ENCODE measurements at places on chromosomes 4 and X.

DNA sequence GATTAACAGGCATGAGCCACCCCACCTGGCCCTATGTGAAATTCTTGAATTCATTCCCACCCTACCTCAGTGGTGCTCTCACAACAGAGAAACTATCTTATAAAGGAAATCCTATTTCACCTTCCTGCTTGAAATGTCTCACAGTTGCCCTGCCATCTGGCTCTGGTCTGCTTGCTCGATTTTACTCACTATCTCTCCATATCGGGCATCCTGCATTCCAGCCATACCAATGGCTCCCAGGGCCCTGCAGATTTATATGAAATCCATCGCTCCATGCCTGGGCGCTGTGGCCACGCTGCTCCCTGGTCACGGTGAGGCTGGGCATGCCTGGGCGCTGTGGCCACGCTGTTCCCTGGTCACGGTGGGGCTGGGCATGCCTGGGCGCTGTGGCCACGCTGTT is 15.8 kb downstream of the SORBS2 start:
- no peak for DNase-seq

GRCh38 chrX:13198056-13198761 is 121.6 kb downstream of the ATXN3L start:
- peak; percentile 5 for DNase-seq

- DNase-seq = no peak
These were observed 30.8 kb upstream of the NDP start for GRCh38 chrX:44003975-44004374.

- no peak for DNase-seq
These were observed 20.8 kb downstream of the IRF2 start for GRCh38 chr4:184453365-184454160.

DNA sequence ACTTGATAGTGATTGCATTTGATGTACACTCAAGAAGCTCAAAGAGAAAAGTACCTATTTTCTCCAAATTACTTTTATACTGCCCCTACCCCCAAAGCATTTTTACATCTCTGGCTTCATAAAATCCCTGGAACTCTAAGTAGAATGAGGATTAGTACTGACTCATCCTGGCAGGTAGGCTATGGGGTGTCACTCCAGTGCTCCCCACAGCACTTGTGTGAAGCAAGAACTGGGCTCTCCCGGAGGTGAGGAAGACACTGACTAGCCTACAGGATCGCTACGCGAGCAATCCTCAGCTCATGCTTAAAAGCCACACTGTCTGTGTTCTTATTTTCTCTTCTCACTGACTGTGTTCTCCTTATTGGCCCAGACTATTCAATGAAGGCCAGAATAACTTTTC is 90.4 kb upstream of the NDP start:
- no peak for DNase-seq

DNA sequence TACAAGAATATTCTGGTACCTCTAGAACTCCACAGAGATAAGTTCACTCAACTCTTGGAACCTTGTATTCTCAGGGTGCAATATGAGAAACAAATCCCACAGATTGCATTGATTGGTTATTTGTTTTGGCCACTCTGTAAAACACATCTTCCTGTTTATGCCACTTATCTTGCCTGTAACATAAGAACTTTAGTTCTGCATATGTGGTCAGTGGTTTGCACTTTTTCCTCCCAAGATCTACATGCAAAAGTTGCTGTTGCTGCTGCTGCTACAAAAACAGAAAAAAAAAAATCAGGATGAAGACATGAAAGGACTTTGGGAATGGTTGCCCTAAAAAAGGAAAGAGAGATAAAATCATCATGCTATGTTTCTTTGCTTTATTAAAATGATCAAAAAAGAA is 9.6 kb downstream of the ODAPH start:
- DNase-seq = no peak

DNA sequence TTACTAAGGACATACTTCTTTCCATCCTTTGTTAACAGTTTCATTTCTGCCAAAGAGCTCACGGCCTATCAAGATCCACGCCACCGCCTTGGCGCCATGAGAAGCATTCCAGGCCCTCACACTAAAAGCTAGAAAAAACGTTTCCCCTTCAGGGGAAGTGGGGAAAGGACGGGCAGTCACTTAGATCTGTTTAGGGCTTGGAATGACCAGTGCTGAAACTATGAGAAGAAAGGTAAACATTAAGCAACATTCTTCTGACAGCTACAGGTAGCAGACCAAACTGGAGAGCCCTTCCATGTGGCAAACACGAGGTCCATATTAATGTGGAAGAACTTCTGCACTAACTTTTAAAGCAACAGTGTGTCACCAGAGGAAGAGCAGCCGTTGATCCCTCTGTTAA is 146.7 kb downstream of the SH3KBP1 start:
- no peak for DNase-seq

DNA sequence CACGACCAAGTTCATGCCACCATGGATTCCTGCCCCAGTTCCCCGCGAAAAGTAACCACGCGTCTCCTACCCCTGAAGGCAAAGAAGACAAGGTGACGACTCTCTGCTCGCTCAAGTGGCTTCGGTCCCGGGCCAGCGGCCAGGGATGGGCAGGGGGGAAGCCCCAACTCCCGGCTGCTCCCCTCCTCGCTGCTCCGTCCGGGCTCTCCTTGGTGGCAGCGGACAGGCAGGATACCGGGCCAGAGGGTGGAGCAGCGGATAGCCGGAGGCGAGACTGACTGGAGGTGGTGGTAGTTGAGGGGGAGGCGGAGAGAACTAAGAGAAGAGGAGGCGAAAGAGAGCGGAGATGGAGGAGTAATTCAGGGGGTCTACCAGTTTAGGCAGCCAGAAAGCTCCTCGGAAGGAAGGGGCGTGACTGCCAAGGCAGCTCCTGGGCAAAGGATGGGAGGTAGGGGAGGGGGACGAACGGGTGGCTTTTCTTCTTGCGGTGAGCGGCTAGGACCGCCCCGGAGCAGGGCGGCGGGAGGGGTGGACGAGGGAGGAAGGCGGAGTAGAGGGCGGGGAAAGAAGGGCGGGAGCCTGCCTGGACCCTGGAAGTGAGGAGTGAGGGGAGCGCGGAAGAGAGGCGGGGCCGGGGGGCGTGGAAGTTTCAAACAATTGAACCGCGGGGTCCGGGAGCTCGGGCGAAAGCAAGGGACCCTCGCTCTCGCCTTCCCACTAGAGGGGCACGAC is at the start of gene AMOT:
Gene AMOT, minus strand, starts transcription at position 450 of the 732 bp plus-strand sequence. CDS start 17,705 bp downstream, outside the sequence.
- DNase-seq = peak; percentile 83

DNA sequence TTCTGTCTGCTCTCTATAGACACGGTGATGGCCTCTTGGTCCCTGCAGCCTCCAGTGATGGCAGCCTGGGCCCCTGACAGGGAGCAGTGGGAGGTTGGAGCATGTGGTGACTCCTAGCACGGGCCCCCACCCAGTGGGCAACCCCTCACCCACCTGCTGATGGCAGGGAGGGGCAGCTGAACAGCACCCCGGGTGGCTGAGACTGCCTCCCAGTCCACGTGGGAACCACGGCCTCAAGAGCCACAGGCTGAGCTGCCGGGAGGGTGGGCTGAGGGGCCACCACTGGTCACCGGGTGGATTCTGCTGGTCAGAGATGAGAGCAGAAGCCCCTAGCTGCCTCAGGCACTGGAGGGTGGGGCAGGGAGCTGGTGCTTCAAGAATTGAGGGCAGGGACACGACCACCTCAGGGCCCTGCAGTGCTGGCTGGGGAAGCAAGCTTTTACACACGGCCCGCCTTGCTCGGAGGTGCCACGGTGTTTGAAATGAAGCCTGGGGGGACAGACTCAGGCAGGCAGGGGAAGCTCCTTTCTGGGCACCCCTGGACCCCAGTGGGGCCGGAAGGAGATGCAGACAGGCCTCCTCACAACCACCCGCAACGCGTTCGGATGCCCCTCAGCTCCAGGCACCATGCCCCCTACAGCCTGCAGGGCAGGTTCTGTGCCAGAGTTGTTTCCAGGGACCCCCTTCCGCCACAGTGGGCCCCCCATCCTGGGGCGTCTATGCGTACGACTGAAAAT is 6.3 kb upstream of the HAUS3 start:
- peak; percentile 24 for DNase-seq

- no peak for DNase-seq
These were observed 27.9 kb downstream of the ZNF275 start for GRCh38 chrX:153361781-153362397.

GRCh38 chrX:40564447-40564846 is 16.3 kb upstream of the ATP6AP2 start:
- no peak for DNase-seq

DNA sequence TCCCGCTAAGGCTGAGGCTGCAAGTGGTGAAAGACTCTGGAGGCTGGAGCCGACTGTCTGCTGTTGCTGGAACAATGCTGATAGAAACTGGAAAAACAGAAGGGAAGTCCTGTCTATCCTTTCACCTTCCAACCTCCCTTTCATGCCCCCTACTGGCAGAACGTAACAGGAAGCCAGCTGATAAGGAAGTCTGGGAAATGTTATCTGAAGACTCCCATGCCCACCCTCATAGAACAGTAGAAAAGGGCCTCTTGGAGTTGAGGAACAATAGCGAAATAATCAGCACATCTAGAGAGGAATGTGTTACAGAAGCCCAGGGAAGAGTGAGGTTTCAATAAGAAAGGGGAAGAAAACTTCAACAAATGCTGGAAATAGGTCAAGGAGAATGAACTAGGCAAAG is 117.1 kb upstream of the DKK2 start:
- no peak for DNase-seq

- no peak for DNase-seq
These were observed 119.9 kb downstream of the FBXW7 start for GRCh38 chr4:152415980-152416379.

GRCh38 chr4:140738139-140738538 is 18.0 kb downstream of the TBC1D9 start:
- no peak for DNase-seq

- DNase-seq = no peak
These were observed 45.7 kb downstream of the SYTL5 start for GRCh38 chrX:38052096-38052495.

DNA sequence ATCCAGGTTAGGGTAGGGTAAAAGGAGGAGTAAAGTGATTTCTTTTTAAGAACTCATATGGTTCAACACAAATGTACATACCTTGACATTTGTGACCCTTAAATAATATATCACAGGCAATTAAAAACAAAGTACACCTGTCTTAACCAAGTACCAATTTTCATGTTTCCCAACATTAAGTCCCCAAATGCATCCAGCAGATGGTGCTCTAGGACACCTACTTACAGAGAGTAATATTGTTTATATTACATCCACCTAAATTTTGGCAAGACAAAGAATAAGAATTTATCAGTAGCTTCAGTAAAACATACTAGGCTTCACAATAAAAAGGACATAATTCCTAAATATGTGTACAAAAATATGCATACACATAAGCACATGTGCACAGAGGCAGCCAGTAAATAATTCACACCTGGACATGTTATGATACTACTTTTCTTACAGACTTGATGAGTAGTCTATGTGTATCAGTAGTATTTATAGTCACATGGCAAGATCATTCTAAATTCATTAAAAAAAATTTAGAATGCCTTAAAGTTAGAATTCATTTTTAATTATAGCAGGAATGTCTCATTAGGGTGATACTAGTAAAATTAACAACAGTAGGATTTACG is 219.7 kb downstream of the DCLK2 start:
- DNase-seq = peak; percentile 34

GRCh38 chr4:147846318-147847155 is 114.6 kb downstream of the ARHGAP10 start:
- DNase-seq = no peak

- no peak for DNase-seq
These were observed 19.8 kb downstream of the RADX start for GRCh38 chrX:106631615-106632014.

DNA sequence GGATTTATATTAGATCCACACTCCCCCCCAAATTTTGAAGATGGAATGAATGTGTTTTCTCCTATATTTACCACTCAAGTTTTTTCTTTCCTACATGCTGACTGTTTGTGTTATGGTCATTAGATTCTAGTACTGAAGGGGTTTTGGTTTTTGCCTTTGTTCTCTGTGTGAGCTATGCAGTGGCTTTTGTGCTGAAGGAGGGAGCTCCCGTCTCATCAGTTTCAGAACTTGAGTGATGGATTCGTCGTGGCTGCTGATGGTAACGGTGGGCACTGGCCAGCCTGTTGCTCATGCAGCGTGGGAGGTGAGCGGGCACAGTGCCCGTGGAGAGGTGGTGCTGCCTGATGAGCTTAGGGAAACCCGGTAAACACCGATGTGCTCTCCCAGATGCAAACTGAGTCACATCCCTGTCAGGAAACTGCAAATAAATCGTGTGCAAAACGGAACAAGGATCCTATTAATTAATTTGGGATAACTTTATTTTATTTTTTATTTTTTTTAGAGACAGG is 101.5 kb downstream of the SORBS2 start:
- no peak for DNase-seq

DNA sequence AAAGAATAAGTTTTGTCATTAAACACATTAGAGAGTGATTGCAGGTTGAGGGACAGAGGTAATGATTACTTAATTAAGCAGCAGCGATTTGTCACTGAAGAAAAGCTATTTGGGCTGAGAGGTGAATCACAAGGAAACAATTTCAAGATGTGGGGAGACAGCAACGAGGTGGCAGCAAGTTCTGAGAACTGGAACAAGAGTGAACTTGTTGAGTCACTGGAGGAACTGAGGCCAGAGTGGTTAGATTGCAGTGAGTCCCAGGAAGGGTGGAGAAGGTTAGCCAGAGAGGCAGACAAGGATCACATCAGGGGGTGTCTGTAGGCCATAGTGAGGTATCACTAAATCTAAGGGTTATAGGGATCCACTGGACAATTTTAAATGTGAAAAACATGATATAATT is 57.9 kb upstream of the TMPRSS11A start:
- no peak for DNase-seq

GRCh38 chrX:349196-349595 is 30.6 kb upstream of the GTPBP6 start:
- no peak for DNase-seq

GRCh38 chr4:145843148-145843547 is 95.5 kb downstream of the ZNF827 start:
- DNase-seq = no peak

GRCh38 chr4:23717528-23718248 is 172.2 kb downstream of the PPARGC1A start:
- peak; percentile 65 for DNase-seq

- DNase-seq = no peak
These were observed 40.7 kb upstream of the KLF3 start for GRCh38 chr4:38623260-38623659.

DNA sequence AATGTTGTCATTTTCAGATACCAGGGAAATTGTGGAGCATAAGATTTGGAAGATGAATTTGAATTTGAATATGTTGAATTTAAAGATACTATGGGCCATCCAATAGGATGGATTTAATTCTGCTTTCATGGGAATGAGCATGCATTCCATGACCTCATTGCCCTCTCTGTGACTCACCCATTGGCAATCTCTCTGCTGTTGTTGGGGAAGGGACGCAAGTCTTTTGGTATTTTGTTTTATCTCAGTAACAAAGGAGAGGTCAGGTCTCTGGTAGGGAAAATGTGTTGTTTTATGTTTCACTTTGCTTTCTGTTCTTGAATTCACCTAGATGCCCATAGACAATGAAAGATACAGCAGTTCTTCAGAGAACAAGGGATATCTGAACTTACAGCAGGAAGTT is 42.1 kb upstream of the MAGEA4 start:
- no peak for DNase-seq

DNA sequence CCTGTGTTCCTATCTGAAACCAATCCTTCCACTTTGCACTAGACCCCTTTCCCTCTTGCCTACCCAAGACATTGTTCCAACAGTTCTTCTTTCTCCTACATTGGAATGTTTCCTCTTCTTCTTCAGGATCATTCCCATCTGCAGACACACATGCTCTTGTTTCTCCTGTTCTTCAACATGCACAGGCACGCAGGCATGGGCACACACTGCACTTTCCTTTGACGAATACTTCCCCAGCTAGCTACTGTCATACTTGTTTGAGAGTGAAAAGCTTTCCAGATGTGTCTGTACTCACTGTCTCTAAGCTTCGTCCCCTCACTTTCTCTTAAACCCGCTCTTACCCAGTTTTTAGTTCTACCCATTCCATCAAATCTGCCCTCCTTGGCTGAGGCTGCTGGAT is 31.8 kb upstream of the ERVMER34-1 start:
- no peak for DNase-seq

Measured in SK-N-SH (cell line).